ENCODE measurements at places on chromosomes 7 and 10.

DNA sequence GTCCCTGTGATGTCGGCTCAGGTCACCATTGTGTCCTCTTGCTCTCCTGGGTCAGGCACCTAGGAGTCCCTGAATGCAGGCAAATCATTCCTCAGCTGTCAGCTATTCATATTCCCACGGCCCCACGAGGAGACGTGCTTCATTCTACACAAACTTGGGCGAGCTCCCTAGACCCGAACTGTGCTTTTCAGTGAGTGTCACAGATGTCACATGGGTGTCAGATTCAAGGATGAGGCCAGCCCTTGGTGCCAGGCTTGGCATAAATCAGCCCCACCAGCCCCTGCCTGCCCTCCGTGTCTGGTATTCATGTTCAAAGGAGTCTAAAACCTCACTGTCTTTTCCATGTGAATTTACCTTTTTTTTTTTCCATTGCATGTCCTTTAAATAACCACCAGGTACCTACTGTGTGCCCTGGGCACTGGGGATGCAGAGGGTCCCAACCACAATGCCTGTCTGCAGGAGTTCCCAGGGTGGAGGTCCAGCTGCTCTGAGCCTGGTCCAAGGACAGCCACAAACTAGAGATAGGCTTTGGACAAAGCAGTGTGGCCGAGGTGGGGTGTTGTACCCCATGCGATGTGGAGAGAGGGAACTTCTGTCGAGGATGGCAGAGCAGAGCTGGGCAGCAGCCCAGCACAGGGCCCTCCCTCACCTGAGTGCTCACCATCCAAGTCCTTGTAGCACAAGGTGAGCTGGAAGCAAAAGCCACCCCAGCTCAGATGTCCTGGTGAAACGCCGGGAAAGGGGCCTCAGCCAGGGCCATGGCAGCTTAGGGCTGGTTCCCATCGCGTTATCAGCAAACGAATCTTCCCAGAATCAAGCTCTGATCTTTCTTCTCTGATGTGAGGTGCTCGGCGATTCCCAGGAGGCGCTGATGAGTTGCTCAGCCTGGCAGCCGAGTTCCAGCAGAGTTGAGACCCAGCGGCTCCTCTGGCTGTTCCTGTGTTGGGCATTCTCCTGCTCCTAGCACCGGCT lies 611.9 kb downstream of the PTPRN2 start:
- no peak for DNase-seq

GRCh38 chr10:49610114-49610457 lies at the start of gene SLC18A3:
Gene SLC18A3 (plus strand): TSS chr10:49610310. CDS start chr10:49610741, 431 bp downstream.
- no peak for DNase-seq

GRCh38 chr10:27568196-27569175 lies 64.4 kb downstream of the RAB18 start:
- DNase-seq: no peak

GRCh38 chr10:61878740-61879068 lies 22.8 kb upstream of the ARID5B start:
- no peak for DNase-seq

DNA sequence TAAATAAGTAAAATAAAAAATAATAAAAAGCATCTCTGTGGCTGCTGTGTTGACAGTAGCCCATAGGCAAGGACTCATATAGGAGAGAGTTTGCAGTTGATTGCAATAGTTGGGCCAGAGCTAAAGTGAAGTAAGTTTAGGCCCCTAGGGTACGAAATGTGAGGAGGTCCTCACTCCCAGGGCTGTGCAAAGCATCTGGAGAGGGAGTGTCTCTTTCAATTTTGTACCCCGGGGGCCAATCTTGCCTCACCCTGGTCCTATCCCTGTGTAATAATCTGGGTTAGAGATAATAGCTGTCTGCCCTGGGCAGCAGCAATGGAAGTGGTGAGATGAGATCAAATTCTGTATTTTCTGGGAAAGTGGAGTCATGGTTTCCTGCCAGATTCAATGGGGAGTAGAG lies 365.7 kb downstream of the GATA3 start:
- no peak for DNase-seq

DNA sequence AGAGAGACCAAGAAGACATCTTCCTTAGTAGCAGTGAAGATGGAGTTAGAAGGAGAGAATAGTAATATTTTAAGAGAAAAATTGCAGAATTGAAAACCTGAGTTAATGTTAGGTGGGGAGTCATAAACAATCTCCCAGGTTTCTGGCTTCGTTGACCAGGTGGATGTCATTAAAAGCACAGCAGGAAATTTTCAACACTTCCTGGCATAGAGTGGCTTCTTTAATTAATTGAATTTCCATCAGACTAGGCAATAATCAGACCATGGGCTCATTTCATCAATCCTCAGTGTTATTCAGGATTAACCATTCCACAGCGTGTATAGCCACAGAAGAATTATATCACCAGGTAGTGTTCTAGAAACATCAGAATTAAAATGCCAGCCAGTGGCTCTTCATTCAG lies 268.2 kb downstream of the CCDC3 start:
- no peak for DNase-seq

- no peak for DNase-seq
Observed at GRCh38 chr7:1946025-1946772, 276.1 kb downstream of the ELFN1 start.

- no peak for DNase-seq
Observed at GRCh38 chr7:101902680-101903514, 85.5 kb downstream of the CUX1 start.

DNA sequence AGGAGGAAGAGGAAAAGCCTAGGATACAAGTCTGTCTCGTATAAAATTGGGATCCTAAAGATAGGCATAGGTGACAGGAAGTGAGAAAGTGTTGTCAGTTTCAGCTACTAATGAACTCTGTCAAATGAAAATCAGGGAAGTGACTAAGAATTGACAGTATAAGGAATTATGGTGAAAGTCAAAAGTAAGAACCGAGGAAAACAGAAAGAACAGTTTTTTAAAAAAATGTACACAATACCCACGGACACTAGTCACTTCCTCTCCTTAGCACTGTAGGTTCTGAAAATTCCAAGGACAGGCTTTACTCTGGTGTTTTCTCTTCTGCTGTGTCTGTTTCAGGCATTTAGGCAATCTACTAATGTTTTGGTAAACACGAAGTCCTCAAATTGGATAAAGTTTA lies 42.3 kb downstream of the ATAD1 start:
- DNase-seq: no peak

DNA sequence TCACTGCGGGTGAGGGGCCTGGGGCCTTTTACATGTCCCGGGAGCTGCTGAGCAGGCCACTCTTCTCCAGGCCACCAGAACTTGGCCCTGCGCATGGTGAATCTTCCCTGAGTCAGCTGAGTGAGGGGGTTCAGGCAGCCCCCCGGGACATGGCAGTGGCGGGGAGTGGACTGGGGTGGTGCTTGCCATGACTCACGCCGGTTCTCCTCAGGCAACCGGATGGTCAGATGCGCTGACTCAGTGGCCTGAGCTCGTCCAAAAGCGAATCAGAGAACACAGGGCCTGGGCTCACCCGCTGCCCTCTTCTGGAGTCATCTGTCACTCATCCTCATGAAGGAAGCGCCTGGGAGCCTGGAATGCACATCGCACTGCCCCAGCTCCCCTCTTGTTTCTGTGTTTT lies 33.5 kb downstream of the HTRA1 start:
- no peak for DNase-seq

- DNase-seq: no peak
Observed at GRCh38 chr10:86282664-86283465, 83.7 kb downstream of the GRID1 start.

GRCh38 chr10:6692103-6692502 lies 112.0 kb upstream of the PRKCQ start:
- no peak for DNase-seq

GRCh38 chr10:131818510-131819234 lies 82.1 kb upstream of the PPP2R2D start:
- no peak for DNase-seq

All from SW480 (cell line).